ENCODE measurements at places on chromosomes 5 and 9.

DNA sequence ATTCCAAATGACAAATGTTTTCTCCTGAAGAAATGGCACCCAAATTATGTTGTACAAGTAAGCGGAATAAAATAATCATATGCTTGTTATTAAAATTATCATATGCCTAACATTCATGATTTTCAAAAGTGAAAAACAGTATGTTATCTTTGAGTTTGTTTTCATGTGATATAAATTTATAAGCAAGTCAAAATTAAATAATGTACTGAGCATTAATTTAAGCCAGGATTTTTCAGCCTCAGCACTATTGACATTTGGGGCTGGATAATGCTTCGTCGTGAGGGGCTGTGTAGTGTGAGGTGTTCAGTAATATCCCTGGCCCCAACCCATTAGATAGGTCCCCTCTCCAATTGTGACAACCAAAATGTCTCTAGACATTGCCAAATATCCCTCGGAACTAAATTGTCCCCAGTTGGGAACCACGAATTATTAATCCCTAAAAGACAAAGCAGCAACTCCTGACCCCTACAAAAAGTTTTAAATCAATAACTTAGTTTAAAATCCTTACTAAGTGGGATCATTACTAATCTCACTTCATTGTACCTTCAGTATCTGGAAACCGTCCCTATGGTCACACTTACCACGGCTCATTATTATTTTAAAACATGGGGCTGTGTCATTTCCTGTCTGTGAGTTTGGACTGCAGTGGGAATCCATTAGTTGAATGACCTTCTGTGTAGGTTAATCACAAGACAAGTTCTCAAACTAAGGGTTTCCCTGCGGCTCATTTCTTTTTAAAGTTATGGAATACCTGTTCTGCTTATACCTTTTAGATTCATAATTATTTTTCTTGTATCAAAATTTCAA lies 1.3 kb upstream of the NNT start:
- peak; percentile 27 for DNase-seq

DNA sequence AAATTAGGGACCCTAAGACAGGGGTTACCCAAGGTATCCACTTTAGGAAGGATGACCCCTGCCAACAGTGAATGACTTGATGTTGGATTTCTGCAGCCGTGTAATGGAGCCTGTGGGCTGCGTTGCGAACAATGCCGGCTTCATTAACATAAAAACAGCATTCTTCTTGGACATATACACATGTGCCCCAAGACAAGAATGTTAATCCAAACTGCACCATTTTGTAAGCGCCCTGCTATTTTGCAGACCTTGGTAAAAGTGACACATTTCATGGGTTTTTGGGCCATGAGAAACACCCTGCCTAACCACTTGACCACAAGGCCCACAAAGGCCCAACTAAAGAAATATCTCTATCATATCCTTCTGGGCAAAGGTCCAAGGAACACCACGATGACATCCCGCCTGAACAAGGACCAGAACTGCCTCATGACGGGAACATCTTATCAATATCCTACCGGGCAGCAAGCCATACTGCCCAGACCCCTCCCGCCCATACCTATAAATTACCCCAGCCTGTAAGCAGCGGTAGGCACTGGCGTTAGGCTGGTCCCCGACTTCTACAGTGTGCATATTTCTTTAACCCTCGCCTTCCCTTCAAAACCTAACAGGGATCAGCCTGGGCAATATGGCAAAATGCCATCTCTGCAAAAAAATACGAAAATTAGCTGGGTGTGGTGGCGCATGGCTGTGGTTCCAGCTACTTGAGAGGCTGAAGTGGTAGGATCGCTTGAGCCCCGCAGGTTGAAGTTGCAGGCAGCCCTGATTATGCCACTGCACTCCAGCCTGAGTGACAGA lies 9.7 kb upstream of the PDCD1LG2 start:
- no peak for DNase-seq

DNA sequence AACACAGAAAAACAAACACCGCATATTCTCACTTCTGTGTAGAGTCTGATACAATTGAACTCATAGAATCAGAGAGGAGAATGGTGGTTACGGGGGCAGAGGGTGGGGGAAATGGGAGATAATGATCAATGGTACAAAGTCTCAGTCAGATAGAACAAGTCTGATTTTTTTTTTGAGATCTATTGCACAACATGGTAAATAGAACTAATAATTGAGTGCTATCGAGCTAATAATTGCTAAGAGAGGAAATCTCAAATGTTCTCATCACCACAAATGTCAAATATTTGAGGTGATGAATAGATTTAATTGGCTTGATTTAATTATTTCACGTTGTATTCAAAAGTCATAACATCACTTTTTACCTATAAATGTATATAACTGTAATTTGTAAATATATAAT lies 121.0 kb upstream of the SPIN1 start:
- no peak for DNase-seq

GRCh38 chr9:24090566-24090965 lies 264.5 kb upstream of the ELAVL2 start:
- no peak for DNase-seq

- DNase-seq, result no peak
These were observed 441.6 kb upstream of the BRINP1 start for GRCh38 chr9:119810645-119811429.

DNA sequence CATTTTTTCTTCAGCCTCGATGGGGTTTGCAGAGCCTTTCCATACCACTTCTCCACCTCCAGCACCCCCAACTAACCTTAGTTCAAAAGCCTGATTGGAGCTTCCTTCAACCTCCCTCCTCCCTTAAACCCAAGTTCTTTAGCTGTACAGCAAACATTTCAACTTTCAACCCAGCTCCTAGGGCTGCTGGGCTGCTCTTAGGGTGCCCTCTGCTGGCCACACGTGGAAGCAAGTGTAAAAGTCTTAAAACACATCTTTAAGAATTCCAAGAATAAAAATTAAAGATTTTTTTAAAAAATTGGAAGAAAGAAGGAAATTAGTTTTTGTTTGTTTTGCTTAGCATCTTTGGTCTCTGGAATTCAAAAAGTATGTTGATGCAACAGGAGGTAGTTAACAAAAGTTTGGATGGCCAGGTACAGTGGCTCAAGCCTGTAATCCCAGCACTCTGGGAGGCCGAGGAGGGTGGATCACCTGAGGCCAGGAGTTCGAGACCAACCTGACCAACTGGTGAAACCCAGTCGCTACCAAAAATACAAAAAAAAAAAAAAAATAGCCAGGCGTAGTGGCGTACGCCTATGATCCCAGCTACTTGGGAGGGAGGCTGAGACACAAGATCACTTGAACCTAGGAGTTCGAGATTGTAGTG lies 15.5 kb upstream of the HSD17B3 start:
- peak; percentile 47 for DNase-seq

- no peak for DNase-seq
These were observed 54.8 kb upstream of the ANGPTL2 start for GRCh38 chr9:127177231-127177630.

DNA sequence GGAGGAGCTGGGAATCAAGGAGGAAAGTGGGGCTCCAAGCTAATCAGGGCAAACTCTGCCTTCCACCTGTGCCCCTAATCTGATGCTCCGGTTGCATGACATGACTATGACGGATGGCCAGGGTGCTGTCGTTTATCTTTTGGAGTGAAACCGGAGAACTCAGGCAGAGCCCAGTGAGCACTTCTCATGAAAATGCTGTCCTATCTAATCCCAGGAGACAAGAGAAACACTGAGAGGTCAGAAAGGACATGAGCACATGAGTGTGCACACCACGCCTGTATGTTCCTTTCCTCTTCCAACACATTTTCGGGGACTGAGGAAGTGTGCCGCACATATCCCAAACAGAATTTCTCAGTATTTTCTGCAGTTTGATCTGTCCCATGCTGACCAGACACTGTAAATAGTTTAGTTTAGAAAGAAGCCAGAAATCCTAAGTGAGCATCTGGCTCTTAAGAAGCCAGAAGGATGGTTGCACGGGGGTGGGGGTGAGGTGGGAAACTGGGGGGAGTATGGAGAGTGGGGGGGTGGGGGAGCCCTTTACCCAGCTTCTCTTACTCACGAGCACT lies 217.1 kb downstream of the TSSK1B start:
- no peak for DNase-seq

DNA sequence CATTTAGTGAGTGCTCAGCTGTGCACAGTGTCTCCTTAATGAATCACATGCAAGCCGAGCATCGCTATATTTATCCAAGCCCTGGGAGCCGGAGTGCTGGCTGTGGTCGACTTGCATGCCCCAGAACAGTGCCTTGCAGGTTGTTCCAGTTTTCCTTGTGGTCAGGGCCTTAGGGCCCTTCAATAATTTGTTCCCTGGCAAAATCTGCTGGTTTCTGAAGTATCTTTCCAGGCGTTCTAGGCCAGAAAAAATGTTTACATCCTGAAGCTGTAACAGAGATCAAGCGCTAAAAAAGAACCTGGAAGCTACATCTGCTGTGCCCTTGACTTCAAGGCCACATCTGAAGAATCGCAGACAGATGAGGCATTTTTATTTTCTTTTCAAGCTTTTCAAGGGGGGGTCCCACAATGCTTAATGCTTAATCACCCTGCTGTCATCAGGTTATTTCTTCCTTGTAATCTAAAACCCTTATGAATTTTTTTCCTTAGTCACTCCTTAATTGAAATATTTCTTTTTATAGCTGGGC lies 105.8 kb downstream of the DOCK2 start:
- no peak for DNase-seq

GRCh38 chr9:132249690-132250089 lies 87.8 kb downstream of the NTNG2 start:
- no peak for DNase-seq

GRCh38 chr5:82417776-82418607 lies 139.8 kb upstream of the RPS23 start:
- no peak for DNase-seq

DNA sequence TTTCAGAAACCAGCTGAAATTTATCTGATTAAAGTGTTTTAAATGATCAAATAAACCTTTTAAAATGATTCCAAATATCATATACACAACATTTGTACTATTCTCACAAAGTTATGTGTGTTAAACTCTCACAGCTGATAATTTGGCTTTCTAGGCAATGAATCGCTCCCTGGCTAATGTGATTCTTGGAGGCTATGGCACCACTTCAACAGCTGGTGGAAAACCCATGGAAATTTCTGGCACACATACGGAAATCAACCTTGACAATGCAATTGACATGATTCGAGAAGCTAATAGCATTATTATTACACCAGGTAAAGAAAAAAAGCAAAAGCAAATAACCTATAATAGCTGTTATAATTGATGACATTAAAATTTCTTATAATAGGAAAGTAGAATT lies 72.4 kb downstream of the NNT start:
- no peak for DNase-seq

DNA sequence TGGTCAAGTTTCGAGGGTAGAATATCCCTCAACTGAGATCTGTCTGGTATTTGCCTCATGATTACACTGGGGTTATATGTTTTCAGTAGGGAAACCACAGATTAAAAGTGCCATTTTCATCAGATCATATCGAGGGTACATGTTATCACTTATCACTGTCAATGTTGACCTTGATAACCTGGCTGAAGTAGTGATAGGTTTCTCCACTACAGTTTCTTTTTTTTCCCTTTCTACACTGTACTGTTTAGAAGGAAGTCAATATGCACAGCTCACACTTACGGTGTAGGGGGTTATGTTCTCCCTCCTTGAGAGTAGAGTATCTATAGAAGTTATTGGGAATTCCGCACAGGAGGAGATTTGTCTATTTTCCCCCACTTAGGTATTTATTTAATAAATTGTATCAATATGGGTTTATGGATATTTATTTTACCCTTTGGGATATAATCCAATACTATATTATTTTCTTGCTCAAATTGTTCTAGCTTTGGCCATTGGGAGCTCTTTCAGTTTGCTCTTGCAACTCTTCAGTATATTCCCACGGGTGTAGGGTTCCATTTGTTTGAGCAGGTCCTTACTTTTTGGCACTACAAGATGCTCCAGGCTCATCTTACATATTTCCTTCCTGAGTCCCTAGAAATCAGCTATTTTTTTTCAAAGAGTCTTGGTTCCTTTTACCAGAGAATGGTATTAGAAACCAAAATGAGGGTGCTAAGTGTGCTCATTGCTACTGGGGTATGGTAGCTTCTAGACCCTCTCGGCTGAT lies 444.5 kb downstream of the RAB3C start:
- no peak for DNase-seq

- DNase-seq, result no peak
These were observed 4.1 kb downstream of the CLK4 start for GRCh38 chr5:178622679-178623247.

- no peak for DNase-seq
These were observed 40.8 kb upstream of the MEF2C start for GRCh38 chr5:88923623-88924329.

DNA sequence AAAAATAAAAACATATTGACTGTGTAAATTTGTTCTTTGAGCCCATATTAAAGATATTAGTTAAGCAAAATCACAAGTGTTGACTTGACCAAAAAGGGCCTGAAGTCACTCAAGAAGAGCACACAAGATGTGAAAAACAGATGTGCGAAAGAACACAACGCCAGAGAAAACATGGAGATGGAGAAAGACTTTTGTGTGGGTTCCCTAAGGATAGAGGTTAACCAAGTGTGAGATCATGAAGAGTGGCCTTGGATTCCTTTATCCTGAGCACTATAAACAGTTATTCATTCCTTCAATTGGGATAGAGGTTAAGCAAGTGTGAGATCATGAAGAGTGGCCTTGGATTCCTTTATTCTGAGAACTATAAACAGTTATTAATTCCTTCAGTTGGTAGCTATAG lies 361.8 kb downstream of the CDH18 start:
- DNase-seq, result no peak

DNA sequence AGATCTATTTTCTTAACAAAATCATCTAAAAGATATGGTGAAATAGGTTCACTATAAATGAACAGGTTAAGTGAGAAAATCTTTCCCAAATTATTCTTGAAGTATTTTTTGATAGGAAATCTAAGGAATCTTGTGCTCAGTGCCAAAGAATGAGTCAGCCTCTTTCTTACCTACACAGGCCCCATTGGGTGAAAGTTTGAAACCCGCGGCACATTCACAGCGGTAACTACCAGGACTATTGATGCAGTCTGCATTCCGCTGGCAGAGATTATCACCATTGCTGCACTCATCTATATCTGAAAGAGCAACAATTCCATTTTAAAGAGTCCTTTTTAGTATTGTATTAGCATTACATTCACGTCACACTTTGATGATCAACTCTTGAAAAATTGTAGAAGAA lies 221.8 kb downstream of the SLC12A2 start:
- DNase-seq, result no peak

- no peak for DNase-seq
These were observed 402.9 kb downstream of the ENC1 start for GRCh38 chr5:74237571-74238145.

DNA sequence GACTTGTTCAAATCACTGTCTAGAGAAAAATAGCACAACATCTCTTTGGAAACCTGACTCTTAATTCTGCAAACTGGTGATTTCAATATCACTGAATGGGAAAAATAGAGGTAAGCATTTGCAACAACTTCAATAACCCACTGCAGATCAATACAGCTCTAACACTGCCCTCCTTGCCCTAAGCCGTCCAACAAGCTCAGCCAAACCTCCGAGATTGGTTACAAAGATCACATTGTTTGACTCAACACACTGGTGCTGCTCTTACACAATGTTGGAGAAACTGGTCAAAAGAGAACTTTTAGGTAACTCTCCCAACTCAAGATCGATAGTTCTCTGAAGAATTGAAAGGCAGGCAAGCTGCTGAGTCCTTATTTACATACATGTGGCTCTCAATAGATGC lies 150.4 kb downstream of the SPOCK1 start:
- no peak for DNase-seq

- DNase-seq, result no peak
These were observed 113.4 kb downstream of the MRPL36 start for GRCh38 chr5:1686016-1686802.
